ENCODE measurements at places on chromosomes 12 and 14. TPM values are rescaled to one million over a fixed set of nuclear protein-coding genes. Genes with fewer than 3 reads are reported as not detected.

The GALNT8 gene
- not detected for total RNA-seq

- DNase-seq, result no peak
These were observed 24.3 kb downstream of the SPRING1 start for GRCh38 chr12:116713527-116713926.

DNA sequence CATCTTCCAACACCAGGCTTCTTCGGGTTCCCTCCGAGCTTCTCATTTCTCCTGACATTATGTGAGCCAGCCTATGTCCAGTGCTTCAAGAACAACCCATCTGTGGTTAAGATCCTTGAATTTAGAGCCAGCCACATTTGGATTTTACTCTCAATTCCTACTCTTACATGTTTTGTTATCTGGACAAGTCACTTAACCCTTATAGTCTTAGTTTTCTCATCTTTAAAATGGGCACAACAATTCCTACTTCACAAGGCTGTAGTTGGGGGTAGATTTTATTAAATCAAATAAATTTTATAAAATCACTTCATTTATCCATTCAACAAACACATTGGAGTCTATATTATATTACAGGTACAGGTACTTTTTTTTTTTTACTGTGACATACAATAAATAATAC lies 105.5 kb upstream of the SLC38A2 start:
- no peak for DNase-seq

GRCh38 chr12:118334241-118334640 lies 38.5 kb downstream of the TAOK3 start:
- DNase-seq, result no peak

GRCh38 chr12:52042706-52043385 lies 8.4 kb upstream of the NR4A1 start:
- DNase-seq, result no peak

The INHBC gene
- total RNA-seq, result not detected

DNA sequence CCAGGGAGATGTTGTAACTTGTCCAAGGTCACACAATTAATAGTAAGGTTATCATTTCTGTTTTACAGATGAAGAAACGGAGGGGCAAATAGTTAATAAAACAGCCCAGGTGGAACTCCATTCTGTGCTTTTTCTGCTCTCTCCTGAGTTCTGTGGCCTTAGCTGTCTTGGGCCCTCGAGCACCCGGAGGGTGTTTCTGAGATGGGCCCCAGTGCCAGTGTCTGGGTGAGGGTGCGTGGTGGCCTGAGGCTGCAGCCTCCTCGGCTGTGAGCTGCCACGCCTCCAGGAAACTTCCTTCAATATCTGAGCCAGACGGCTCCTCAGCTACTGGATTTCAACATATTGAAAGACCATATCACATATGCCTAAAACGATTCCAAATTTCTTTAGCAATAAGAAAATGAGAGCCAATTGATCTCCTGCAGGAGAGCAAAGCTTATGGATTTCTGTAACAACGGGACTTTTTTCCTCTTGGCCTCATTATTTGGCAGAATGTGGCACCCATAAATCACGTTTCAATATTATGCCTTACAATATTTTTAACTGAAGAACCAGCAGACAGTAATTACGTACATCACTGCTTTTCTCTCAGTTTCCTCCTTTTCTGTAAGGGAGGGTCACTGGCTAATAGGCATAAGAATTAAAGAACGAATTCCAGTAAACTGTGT lies 74.8 kb upstream of the DICER1 start:
- DNase-seq, result no peak

Measured in A172 (cell line).